CD4-positive, alpha-beta T cell treated with Interleukin-10 for 1 hour (primary cell): ENCODE measurements at places on chromosomes 6 and 20.
A peak's percentile ranks its signal among the peaks of the same experiment; 100 is the strongest.

- DNase-seq: no peak
Measured at GRCh38 chr20:32153771-32154170, 44.3 kb downstream of the TM9SF4 start.

GRCh38 chr6:121504227-121504626 lies 68.8 kb downstream of the GJA1 start:
- no peak for DNase-seq

- DNase-seq: no peak
Measured at GRCh38 chr6:2396846-2397630, 151.6 kb upstream of the GMDS start.

DNA sequence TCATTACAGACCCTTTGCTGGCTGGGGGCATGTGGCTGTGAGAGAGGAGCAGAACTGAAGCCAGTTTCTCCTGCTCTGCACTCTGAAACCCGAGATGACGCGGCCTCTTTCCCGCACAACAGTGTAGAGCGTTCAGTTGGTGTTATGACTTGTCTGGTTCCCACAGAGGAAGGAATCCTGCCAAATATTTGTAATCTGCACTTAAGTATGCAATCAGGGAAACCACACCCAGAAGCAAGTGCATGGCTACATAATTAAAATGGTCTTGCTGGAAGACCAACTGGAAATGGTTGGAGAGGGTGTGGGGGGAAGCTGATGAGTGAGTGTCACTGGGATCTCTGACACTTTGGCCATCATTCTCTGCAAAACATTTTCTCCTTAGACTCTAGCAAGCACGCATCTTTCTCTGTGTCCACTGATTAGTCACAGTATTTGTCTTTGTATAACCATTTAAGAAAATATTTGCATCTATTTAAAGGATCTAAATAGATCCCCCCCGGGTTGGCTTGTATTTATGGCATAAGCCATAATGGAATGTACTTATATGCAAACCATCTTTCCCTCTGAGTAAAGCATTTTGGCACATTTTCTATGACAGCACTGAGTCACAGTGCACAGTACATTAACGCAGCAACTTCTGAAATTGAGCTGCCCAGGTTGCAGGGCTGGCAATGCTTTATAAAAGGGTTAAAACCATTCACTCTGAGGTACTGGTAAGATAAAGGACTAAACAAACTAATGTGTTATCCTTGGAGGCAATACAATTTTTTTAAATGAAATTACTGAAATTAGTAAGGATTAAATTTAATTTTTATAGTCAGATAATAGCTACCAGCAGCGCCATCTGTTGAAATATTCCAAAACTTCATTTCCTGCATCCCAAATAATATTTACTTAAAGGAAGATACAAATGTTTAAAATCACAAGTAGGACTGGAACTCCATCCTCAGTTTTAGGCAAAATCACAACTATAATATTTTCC lies 76.7 kb downstream of the FOXC1 start:
- DNase-seq: no peak

- no peak for DNase-seq
Measured at GRCh38 chr20:43238266-43238665, 48.6 kb upstream of the PTPRT start.

- peak; percentile 27 for DNase-seq
Measured at GRCh38 chr6:167053895-167054530, 54.8 kb downstream of the CEP43 start.

DNA sequence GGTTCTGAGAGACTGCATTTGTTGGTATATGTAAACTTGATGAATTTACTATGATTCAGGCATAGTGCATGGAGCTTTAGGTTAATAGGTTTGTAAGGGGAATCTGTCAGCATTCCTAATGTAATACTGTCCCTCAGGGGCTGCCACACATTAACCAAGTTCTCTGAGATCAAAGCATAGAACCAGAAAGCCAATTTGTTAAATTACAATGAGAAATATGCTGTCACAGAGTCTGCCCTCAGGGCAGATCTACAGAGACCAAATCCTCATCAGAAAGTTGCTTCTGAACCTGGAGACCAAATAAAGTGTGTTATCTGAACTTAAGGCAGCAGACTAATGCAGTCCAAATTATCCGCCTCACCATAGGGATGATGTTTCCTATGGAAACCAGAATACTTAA lies 250.8 kb upstream of the HTR1E start:
- DNase-seq: no peak

DNA sequence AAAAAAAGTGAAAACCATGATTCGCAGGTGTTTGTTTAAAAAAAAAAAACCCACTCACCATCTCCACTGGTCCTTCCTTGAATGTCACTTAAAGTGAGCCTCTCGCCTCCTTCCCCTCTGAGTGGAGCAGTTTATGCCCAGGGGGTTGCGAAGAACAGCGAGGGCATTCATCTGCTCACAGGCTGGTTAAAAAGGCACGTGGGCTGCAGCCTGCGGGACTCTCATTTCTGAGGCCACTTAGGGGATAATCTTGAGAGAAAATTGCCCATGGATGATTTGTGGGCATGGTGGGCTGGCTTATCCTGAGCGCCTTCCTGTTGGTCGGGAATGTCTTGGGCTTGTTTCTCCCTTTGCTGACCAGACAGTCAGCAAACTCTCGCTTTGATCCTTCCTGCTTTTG lies 18.9 kb downstream of the BCAS4 start:
- no peak for DNase-seq

DNA sequence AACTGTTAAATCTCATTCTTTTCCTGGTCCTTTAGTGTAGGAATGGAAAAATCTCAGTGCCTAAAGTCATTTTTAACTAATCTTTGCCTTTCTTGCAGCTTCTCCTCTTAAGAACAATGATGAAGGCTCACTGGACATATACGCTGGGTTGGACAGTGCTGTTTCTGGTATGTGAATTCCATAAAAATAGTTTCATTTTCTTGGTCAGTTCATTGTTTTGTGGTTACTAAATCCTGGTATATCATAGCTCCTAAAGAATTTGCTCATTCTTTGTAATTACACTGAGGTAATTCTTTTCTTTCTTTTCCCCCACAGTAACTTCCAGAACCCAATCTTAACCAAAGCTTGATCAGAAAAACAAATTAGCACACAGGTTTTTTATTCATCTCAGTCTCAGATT lies 23.4 kb downstream of the CASP8AP2 start:
- DNase-seq: no peak

- DNase-seq: peak; percentile 68
Measured at GRCh38 chr6:41705996-41706835, 29.2 kb downstream of the TFEB start.

- DNase-seq: no peak
Measured at GRCh38 chr6:140105857-140106256, 731.4 kb upstream of the CITED2 start.

GRCh38 chr6:38459291-38459690 lies 180.4 kb downstream of the BTBD9 start:
- DNase-seq: no peak

DNA sequence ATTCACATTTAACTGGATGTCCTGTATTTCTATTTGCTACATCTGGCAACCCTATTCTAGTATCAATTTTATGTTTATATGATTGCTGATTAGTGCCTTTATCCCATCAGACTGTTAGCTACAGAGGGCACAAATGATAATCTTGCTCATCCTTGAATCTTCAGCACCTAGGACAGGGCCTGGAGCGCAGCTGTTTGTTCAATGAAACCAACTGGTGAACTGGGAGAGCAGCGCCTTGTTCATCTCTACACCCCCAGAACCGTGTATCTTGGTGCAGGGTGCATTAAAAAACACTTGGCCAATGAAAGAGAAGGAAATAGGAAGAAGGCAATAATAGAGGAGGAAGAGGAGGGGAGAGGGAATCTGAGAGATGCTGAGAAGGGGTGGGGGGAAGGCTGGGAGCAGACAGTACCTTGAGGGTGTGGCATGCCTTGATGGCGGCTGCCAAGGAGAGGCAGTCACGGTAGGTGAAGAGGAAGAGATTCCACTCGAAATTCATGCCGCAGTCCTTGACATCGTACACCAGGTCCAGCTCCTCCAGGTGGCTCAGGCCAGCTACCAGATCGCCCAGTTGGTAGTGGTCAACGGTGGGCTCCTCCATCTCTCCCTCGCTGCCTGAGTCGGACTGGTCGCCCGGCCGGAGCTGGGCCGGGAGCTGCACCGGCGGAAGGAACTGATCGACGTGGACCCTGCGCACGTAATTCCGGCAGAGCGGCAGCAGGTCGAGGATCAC lies 15.5 kb downstream of the TMEM151B start:
- DNase-seq: no peak
